ENCODE measurements at places on chromosomes 7 and 10. TPM values are rescaled to one million over a fixed set of nuclear protein-coding genes. Genes with fewer than 3 reads are reported as not detected.

DNA sequence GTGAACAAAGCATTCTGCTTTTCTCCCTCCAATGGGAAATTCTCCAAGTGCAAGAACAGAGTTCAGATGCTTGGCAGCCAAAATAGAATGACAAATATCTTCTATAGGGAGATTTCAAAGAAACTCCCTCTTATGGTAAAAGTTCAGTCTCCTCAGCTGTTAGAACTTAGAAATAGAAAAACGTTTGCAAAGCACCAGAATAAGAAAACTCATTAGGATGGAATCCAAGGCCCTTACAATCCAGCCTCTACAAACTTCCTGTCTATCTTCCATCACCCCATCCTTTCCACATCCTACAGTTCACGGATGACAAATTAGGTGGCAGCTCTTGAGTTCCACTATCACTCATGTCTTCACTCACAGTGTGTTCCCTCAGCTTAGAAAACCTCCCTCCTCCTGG, 25.7 kb downstream of the FAM13C start:
- DNase-seq = no peak

Gene ENKUR
- total RNA-seq = not detected

GRCh38 chr7:37915438-37915837, 1.2 kb downstream of the SFRP4 start:
- no peak for DNase-seq

DNA sequence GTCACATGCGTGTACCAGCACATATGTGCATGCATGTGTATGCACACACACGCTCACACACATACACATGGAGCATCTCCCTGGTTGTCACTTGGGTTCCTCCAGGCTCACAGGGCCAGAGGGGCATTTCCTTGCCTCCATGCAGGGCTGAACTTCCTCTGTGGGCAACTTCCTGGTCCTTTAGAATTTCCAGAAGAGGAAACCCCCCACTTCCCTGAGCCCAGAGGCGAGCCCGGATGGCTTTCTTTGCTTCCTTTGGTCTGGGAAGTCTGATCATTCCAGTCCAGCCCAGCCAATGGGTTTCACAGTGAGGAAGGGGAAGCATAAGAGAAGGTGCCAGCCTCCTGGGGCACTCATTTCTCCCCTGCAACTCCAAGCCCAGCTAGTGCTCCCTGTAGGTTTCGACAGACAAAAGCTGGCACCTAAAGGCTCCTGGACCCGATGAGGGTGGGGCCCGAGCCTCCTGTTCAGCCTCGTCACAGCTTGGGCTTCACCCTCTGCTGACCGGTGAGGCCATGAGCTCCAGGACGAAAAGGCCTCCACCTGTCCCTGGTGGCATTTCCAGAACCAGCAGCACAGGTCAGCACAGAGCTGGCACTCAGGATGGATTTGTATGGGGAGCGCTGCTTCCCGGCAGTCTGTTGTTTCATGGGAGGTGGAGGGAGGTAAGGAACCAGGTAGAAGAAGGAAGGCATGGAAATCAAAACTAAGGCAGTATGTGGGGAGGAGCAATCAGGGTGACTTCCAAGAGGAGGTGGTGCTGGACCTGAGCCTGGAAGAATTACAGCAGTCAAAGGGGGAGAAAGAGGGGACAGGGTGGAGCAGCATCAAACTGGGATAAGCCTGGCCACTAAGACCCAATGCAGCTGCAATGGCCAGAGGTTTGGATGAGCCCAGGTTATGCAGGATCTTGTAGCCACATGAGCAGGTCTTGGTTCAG, 23.7 kb downstream of the BTBD16 start:
- no peak for DNase-seq
